ENCODE measurements at places on chromosomes 12 and 14. TPM values are rescaled to one million over a fixed set of nuclear protein-coding genes. Genes with fewer than 3 reads are reported as not detected.

DNA sequence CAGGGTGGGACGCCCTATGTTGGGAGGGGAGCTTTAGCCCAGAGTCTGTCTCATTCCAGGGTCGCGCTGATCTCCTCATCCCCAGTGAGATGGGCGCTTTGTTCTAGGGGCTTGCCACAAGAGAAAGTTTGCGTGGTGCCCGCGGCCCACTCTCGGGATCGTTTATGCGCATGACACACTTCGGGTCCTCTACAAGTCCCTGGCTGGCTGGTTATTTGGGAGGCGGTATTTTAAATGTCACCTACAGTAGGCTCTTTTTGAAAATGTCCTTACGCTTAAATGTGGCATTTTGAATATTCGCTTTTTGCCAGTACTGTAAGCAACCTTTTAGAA is 541 bp downstream of the GOLT1B start:
- DNase-seq: peak; percentile 55

DNA sequence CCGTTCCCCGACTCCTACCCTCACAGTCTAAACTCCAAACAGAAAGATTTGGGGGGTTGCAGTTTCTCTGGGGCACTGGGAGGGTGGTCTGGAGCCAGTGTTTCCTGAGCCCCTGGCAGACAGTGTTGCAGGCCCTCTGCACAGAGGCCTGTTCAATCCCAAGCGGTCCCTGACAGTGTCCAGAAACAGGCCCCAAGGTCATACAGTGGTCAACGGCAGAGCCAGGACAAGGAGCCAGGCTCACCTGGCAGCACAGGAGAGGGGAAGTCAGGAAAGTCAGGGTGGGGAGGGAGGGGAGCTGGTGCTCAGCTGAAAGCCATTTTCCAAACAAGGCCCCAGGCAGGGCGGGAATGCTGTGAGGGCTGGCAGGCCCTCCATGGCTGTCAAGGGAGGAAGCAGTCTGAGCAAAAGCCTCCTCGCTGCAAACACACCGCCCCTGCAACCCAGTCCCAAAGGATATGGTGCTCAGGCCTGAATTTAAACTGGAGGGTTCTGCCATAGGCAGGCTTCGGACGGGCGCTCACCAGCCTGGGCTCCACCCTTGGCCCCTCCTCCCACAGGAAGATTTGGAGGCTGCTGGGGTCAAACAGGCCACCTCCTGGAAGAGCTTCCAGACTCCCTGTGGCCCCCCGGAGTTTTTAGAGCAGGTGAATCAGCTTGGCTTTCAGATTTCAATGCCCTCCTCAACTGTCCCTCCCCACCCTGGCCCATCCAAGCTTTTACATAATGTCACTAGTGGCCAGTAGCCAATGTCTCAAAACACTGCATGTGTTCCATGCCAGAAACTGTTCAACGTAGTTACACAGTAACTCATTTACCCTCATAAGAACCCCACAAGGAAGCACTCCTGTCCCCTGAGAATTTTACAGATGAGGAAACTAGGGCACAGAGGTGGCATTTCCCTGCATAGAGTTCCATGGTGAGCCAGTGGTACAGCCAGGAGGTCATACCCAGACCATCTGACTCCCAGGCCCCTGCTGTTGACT is 41.5 kb downstream of the CHGA start:
- no peak for DNase-seq

CLEC9A gene
- total RNA-seq: 0.82 TPM

CEBPE gene
- total RNA-seq: not detected

RARG gene
- 47.1 TPM for total RNA-seq

SLC2A3 gene
- 60.8 TPM for total RNA-seq

- DNase-seq: peak; percentile 86
These were observed 536.8 kb upstream of the ATP2B1 start for GRCh38 chr12:90245391-90245790.

COX6A1 gene
- total RNA-seq: 183 TPM

GRCh38 chr14:30569216-30569902 is 10.4 kb downstream of the G2E3 start:
- no peak for DNase-seq

XRCC3 gene
- 10.5 TPM for total RNA-seq

GRCh38 chr12:101097829-101098580 is 112.0 kb downstream of the SLC5A8 start:
- no peak for DNase-seq

KCNK10 gene
- total RNA-seq: 0.92 TPM

DNA sequence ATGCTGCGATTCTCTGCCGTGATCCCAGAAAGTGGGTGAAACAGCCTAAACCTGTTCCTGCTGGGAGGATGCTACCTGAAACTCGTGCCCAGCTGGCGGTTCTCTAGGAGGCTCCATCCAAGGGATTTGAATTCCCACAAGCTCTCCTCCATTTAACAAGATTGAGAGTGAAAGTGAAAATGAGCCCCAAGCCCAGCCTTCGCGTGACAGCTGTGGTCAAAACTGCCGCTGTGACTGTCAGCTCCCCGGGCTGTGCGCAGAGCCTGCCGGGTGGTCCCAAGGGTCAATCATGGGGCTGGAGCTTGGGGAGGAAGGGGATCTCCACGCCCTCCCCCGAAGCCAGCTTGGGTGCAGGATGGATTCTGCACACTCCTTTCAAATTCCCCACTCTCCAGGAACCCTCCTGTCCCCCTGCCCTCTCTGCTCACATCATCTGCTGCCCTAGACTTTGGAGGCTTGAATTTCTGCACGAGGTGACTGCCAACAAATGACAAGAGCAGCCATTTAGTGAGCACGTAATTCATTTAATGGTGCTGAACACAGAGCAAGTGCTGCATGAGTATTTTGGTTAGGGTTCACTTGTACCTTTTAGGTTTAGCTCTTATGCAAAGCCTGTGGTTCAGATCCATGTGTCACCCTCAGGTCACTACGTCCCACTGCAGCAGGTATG is 5.3 kb downstream of the ASB2 start:
- peak; percentile 71 for DNase-seq

- no peak for DNase-seq
These were observed 29.4 kb downstream of the PPP2R5E start for GRCh38 chr14:63513756-63514155.

GRCh38 chr12:111503116-111503515 is 96.0 kb downstream of the ATXN2 start:
- no peak for DNase-seq

- no peak for DNase-seq
These were observed 35.0 kb upstream of the CFL2 start for GRCh38 chr14:34749408-34749807.

- no peak for DNase-seq
These were observed 1.5 kb downstream of the CRIP1 start for GRCh38 chr14:105487986-105488777.

OR4E2 gene
- not detected for total RNA-seq

RASSF8 gene
- 51.0 TPM for total RNA-seq

GRCh38 chr14:22656945-22657731 is 13.0 kb upstream of the OR6J1 start:
- DNase-seq: no peak

GRCh38 chr12:68806488-68807237 is 1.3 kb upstream of the MDM2 start:
- no peak for DNase-seq

GRCh38 chr12:112848972-112849371 is 57.4 kb downstream of the RPH3A start:
- DNase-seq: no peak

GSKIP gene
- 30.3 TPM for total RNA-seq

ZDHHC22 gene
- 0.41 TPM for total RNA-seq

VSX2 gene
- not detected for total RNA-seq

- DNase-seq: peak; percentile 46
These were observed 225.6 kb upstream of the CRY1 start for GRCh38 chr12:107318806-107319532.

GRCh38 chr12:52805000-52805399 is 8.9 kb downstream of the KRT4 start:
- DNase-seq: no peak

FOXN3 gene
- 74.7 TPM for total RNA-seq

DNA sequence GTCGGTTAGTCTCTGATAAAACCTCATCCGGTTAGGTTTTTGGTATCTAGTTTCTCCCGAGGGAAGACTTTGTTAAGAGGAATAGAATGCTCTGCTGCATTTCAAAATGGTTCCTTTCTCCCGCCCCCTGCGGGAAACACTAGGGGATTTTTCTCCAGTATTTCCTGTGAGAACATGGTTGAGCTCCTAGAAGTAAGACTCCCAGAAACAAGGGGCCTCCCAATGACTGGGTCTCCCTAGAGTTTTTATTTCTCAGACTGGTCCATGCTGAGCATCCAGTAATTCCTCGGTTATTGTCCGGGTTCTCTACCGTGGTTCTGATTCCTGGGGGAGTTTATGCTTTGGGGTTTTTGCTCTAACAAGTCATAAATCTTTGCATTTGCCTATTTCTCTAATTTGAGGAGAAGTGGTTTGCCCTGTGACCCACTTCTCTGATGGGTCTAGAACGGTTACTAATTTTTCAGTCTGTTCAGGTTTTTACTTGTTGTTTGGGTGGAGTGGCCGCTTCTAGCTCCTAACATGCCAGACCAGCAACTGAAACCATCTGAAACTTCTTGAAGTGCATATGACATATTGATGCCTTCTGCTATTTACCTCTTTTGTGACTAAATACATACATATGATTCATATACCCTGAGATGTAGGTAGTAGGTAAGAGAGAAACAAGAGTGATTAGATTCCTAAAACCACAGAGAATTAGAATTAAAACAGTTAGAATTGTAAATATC is 25.1 kb downstream of the TESPA1 start:
- no peak for DNase-seq

DNA sequence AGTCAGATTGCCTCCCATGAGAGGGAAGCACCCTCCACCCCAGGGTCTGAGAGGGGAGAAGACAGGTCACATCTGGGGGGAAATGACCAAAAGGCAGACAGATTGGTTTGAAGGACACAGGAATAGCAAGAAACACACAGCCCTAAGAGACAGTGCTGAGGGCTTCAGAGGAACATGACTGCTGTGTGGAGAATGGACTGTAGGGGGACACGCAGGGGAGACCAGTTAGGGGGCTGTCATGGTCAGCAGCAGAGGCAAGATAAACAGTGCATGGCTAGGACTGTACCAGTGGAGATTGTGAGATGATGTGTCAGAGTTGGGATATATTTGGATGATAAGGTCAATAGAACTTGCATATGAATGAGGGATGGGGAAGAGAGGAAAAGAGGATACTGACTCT is 19.7 kb downstream of the SMUG1 start:
- DNase-seq: no peak

- no peak for DNase-seq
These were observed 583.4 kb downstream of the VRK1 start for GRCh38 chr14:97380539-97380941.

DNA sequence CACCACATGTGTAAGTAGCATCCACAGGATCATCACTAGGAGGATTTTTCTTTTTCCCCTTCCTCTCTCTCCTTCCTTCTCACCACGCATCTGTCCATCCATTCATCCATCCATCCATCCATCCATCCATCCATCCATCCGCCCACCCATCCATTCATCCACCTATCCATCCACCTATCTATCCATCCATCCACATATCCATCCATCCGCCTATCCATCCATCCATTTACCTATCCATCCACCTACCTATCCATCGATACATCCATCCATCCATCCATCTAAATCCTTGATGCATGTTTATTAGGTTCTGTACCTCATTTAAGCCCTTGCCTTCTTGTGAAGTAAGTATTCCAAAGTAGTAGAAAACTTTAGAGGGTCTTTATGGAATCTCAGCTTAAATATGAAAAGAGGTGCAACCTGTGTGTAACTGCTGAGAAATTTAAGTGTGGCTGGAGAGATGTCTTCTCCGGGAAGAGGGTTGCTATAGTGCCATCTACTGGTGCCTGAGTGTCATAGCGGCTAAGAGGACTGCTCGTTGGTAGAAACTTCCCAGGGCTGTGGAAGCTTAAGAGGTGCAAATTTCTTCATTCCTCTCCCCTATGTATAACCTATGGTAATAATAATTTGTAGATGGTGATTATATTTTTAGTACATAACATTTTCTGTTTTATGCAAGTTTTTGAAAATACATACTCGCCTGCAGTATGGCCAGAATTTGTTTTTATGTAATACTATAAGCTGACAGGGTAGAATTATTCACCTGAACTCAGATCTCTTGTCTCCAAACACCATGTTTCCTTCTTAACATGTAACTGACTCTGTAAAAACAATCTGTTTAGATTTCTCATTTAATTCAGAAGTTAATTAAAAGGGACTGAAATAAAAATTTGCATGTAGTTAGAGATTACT is 46.0 kb downstream of the MYO1H start:
- DNase-seq: peak; percentile 78

- DNase-seq: no peak
These were observed 4.3 kb upstream of the KRT81 start for GRCh38 chr12:52295663-52296062.

- DNase-seq: no peak
These were observed 646 bp upstream of the DNAJC22 start for GRCh38 chr12:49345825-49346658.

GSG1 gene
- 1.4 TPM for total RNA-seq

ALX1 gene
- total RNA-seq: 2.7 TPM

- no peak for DNase-seq
These were observed 39.5 kb upstream of the DUSP6 start for GRCh38 chr12:89391726-89392336.

GRCh38 chr12:112321245-112321644 is 61.0 kb downstream of the HECTD4 start:
- no peak for DNase-seq

CD4 gene
- 3.7 TPM for total RNA-seq

- DNase-seq: no peak
These were observed 83.9 kb downstream of the PAPOLA start for GRCh38 chr14:96586056-96586455.

GRCh38 chr14:70821584-70822529 is 12.5 kb upstream of the MAP3K9 start:
- DNase-seq: peak; percentile 54

- no peak for DNase-seq
These were observed 91.8 kb upstream of the ARID2 start for GRCh38 chr12:45637706-45638105.

TAS2R9 gene
- not detected for total RNA-seq

DNA sequence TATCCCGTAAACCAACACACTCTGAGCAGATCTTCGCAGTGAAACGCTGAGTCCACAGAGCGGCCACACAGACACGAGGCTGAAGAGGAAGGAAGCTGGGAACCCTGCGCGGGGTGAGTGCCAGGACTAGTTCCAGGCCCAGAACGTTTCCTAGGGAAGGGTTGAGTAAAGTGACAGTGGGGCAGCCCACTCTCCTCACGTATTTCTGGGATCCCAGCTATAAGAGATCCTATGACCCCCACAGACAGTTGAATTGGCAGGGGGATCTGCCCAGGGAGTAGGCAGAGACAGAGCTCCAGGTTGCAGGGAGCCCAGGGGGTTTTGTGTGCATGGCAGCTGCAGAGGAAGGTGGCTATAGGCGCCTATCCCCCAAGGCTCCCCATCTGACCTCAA is 51.1 kb downstream of the GTF2A1 start:
- peak; percentile 50 for DNase-seq

SLC7A8 gene
- 5.6 TPM for total RNA-seq

- DNase-seq: no peak
These were observed 813.0 kb downstream of the NRXN3 start for GRCh38 chr14:78983126-78983525.

- DNase-seq: no peak
These were observed 23.8 kb downstream of the SLC38A1 start for GRCh38 chr12:46244997-46245396.

KRT72 gene
- total RNA-seq: 0.21 TPM

GRCh38 chr12:13452955-13453570 is 256.5 kb downstream of the EMP1 start:
- DNase-seq: no peak

GRCh38 chr12:32034045-32034444 is 72.6 kb upstream of the BICD1 start:
- DNase-seq: no peak

RCOR1 gene
- total RNA-seq: 25.4 TPM

- no peak for DNase-seq
These were observed 161.1 kb downstream of the MYRFL start for GRCh38 chr12:69986114-69986513.

- peak; percentile 69 for DNase-seq
These were observed 2.7 kb downstream of the PTHLH start for GRCh38 chr12:27969624-27970400.

Measured in tongue (tissue), 3 donors.